ENCODE measurements at places on chromosomes 1 and 21. TPM values are rescaled to one million over a fixed set of nuclear protein-coding genes. Genes with fewer than 3 reads are reported as not detected.

GRCh38 chr1:81129776-81130175, 671.0 kb upstream of the ADGRL2 start:
- no peak for DNase-seq

GRCh38 chr1:93961906-93962305, 52.7 kb upstream of the GCLM start:
- no peak for DNase-seq

GRCh38 chr1:14682941-14683621, 84.6 kb downstream of the KAZN start:
- DNase-seq, result no peak

GRCh38 chr1:46404482-46405196, 10.5 kb downstream of the FAAH start:
- DNase-seq, result no peak

DNA sequence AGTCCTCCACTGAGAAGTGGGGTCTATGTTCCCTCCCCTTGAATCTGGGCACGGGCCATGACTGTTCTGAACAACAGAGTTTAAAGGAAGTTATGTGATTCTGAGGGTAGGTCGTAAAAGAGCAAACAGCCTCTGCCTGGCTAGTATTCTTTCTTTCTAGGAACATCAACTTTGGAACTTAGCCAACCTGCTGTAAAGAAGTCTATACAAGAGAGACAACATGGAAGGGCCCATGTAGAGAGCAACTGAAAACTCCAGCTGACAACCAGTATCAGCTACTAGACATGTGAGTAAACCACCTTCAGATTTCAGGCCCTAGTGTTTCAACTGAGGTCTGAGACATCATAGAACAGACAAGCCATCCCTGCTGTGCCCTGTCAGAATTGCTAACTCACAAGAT, 7.5 kb downstream of the SELENOF start:
- DNase-seq, result no peak

The C21orf58 gene
- total RNA-seq, result 9.1 TPM

DNA sequence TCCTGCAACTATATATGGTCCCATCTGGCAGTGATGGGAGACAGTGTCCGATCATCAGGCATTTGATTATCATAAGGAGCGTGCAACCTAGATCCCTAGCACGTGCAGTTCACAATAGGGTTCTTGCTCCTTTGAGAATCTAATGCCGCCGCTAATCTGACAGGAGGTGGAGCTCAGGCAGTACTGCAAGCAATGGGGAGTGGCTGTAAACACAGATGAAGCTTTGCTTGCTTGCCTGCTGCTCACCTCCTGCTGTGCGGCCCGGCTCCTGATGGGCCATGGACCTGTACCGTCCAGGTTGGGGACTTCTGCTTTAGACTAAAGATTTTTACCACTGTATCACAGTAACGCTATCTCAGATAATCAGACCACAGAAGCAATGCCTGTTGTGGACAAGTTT, 63.8 kb downstream of the TGFB2 start:
- no peak for DNase-seq

DNA sequence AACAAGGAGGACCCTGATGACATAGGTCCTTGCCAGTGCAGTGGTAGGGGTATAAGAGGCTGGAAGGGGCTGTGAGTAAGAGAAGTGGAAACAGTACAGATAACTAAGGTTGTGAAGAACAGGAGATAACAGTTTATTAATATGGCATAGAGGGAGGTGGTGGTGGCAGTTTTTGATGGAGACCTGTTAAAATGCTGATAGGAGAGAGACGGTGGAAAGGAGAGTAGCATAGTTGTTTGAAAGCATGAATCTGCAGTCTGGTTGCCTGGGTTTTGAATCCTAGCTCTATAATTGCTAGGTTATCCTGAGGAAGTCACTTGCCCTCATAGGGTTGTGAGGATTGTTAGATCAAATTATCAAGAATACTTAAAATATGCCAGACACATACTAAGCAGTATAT, 19.4 kb downstream of the LRRC41 start:
- DNase-seq, result no peak

DNA sequence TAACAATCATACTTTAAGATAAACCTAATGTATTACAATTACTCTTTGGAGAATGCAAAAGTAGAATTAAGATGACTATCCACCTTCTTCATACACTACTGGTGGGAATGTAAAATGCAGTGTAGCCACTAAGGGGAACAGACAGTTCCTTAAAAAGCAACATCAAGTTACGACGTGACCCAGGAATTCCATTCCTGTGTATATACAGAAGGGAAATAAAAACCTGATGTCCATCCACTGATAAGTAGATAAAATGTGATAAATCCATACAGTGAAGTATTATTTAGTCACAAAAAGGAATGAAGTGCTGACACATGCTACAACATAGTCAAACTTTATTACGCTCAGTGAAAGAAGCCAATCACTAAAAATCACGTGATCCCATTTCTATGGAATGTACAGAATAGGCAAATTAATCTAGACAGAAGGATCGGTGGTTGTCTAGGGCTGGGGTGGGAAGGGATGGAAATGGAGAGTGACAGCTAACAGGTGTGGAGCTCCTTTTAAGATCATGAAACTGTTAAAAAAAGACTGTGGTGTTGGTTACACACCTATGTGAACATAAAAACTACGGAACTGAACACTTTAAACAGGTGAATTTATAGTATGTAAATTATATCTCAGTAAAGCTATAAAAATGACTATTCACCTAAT, 42.1 kb downstream of the NRIP1 start:
- no peak for DNase-seq

GRCh38 chr1:2194319-2194897, at the start of gene FAAP20:
Gene FAAP20 (minus strand): TSS chr1:2194772. CDS start chr1:2194749, 23 bp downstream.
- no peak for DNase-seq
